ENCODE measurements at places on chromosomes 7 and 10.
A peak's percentile ranks its signal among the peaks of the same experiment; 100 is the strongest.

GRCh38 chr7:103480771-103481170, 34.8 kb upstream of the SLC26A5 start:
- DNase-seq = no peak

GRCh38 chr10:99929360-99929759, 80.4 kb downstream of the DNMBP start:
- no peak for DNase-seq

DNA sequence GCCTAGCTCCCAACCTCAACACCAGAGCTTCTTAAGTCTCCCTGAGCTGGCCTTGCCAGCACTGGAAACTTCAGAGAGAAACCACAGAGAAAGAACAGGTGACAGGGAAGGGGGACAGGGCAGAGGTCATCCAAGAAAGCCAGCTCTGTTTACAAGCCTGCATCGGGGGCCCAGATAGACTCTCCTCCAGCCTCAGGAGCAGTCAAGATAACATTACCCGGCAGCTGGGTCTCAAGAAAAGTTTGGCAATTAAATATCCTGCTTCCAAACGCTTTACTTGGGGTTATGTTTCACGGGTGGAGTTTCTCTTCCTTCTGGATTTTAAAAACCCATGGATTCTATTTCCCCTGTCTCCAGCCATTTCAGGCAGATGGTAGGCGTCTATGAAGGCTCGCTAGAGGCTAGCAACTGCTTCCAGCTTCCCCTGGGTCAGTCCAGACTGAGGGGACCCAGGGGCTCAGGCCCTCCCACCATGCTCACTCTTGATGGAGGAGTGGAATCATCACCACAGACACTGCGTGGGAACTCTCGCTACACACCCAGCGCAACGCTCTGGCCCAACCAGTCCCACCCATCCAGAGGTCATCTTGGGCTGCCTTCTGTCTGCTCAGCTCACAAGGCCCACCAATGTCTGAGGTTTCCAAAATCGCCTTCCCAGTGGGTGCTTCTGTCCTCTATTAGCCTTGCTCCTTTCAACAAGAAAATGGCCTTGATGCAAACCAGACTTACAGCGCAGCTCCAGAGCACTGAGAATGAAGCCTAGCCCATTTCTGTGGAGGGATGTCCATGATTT, 48.8 kb downstream of the SH3PXD2A start:
- DNase-seq = no peak

GRCh38 chr10:103720328-103720963, 134.9 kb downstream of the SH3PXD2A start:
- DNase-seq = no peak

GRCh38 chr10:32471232-32471631, 25.3 kb downstream of the CCDC7 start:
- DNase-seq = no peak

GRCh38 chr10:73232887-73233286, 14.2 kb downstream of the DNAJC9 start:
- DNase-seq = no peak

GRCh38 chr10:49605939-49606509, 4.1 kb upstream of the SLC18A3 start:
- DNase-seq = no peak

DNA sequence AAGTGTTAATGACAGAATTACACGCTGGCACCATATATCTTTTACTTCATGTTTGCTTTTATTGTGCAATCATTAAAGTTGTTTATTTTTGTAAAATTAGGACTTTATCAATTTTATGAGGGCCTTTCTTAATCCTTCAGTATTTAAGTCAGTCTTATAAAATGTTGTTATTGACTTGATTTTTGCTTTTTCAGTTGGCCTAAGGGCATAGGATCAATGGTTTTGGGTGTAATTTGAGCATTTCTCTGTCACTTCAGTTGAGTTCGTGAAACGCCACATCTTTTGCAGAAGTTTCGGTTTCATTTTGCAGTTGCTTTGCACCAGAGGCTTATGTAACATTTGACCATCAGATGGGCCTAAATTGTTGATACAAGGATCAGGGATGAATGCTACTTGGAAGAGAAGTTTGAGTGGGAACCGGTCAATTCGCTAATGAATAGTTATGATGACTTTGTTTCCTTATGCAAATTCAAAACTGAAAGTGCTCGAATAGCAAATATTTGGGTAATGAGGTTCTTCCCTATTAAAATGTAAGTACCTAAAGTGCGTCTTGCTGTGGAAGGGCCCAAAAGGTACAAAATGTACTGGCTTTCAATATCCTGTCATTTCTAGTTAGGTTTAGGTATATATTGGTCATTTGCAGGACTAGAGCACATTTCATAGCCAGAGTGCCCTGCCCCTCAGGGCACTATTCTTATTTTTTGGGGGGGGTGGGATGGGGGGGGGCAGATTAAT, 340.9 kb downstream of the LRMDA start:
- no peak for DNase-seq

DNA sequence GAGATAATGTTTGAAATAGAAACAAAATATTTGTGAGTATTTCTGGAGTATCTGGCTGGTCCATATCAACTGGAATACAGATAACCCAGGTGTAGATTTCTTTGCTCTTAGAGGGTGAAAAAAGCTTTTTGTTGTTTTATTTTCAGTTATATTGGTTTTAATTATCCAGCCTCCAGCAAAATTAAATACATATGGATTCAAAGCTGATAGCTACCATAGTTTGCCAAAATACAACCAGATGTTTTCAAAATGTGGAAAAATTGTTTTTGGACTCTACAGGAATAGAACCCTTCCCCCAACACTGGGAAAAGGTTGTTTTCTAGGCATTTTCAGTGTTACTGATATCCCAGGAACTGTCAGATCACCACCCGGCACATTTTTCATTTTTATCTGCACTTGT, 30.1 kb downstream of the LRRC17 start:
- DNase-seq = no peak

DNA sequence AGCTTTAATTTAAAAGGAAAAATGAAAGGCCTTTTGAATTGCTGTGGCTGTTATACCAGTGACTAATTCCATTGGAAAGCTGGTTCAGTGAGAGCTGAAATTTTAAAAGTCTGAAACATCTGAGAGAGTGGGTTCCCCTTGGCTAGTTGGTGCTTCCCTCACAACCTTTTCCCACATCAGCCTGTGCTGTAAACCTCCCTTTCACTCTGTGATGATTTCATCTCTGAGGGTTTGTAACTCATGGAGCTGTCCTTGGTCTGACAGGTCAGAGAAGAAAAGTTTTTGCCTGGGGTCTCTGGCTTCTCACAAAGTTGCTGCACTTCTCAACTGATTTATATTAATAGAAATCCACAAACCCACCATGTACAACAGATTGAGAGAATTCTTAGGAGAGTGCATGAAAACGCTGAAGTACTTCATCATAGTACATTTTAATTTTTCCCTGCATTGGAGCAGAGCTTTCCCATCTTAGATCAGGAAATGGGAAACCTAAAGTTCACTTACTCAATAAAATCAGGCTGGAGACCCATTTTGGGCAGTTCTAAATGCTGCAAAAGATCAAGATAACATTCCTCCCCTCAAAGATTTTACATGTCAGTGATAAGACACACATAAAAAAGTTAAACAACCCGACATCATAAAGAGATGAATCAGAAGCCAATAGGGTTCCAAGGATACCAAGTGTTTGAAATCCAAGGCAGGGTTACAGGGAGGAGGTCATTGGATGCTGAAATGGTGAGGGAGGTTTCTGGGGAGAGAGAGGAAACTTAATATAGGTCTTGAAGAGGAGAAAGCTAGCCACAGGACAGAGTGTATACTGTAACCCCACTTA, 157.0 kb upstream of the MKLN1 start:
- no peak for DNase-seq

GRCh38 chr10:29881336-29881771, 178.0 kb downstream of the JCAD start:
- DNase-seq = no peak

DNA sequence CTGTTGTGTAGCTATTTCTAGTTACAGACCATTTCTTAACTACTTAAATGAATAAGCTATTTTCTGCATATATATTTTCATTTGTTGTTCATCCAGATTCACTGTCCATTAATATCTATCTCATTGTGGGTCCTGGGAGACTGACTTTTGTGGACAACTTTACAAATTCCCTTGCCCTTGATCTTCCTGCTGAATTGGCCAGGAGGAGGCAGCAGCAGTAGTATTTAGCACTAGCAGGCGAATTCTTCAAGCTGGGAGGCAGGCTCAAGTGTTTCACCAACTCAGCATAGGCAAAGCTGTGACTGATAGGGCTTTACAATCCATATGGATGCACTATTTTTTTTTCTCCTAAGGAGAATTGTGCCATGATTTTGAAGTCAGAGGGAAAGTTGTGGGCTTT, 461.0 kb upstream of the NRG3 start:
- DNase-seq = no peak

GRCh38 chr7:22786290-22786932, 36.2 kb downstream of the TOMM7 start:
- DNase-seq = no peak

DNA sequence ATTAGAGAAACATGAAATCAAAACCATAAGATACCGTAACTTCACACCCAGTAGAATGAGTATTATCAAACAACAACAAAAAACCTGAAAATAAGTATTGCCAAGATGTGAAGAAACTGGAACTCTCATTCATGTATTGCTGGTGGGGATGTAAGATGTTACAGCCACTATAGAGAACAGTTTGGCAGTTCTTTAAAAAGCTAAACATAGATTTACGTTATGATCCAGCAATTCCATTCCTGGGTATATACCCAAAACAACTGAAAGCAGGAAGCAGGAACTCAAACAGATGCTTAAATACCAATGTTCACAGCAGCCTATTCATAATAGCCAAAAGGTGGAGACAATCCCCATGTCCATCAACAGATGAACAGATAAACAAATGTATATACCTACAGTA, 72.5 kb downstream of the NT5C2 start:
- no peak for DNase-seq

DNA sequence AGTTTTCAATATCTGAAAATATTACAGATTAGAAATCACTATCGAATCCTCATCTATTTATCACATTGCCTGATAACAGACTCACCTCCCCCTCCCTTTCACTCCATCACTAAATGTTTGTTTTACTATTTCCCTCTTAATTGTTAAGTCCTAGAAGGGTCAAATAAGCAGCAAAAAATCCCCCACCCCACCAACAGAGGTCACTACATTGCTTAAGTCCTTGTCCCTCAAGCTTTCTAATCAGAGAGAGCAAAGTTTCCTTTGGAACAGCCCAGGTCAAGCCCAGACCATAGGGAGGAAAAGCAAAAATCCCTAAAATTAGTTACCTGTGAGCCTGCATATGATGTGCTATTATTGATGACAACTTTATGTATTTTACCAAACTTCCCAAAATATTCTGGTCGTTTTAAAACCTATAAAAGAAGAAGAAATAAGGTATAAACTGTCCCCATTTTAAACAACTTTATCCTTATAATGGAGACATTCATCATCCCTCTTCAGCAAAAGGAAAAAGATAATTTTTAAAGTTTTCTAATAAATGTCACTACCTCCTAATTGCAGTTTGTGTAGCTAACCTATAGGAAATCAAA, 95.0 kb downstream of the CNOT4 start:
- peak; percentile 68 for DNase-seq

GRCh38 chr10:8158193-8159071, 103.9 kb downstream of the GATA3 start:
- DNase-seq = peak; percentile 47

- DNase-seq = no peak
Observed at GRCh38 chr10:121648493-121648892, 50.2 kb upstream of the FGFR2 start.

- DNase-seq = no peak
Observed at GRCh38 chr10:16271571-16271970, 165.2 kb upstream of the PTER start.

GRCh38 chr7:112260911-112261310, 54.4 kb downstream of the ZNF277 start:
- DNase-seq = no peak

DNA sequence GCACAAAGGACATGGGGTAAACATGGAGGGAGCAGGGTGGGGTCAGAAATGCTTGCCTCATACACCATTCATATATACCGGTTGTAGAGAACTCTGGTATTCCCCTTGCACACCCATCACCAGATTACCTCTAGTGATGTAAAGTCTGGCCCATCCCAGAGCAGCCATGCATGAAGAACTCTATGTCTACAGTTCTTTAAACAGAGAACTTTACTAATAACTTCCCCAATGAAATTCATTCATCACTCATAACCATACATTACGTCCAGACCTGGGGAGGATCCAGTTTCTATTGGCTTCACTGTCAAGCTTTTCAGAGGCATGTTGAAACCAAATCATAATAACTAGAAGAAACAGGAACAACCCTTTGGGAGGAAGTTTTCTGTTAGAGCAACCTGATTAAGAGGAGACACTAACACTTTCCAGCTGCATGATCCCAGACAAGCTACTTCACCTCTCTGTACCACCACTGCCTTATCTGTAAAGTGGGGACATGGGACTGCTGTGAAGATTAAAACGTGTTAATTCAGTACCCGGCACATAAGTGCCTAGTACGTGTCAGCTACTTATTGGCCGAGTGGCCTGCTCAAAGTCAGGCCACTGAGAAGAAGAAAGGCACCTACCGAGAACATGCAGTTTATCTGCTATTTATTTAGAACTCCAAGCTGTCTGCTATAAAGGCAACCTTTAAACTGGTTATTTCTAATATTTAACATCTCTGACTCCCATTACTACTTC, 59.7 kb downstream of the IGF2BP3 start:
- DNase-seq = no peak

- DNase-seq = no peak
Observed at GRCh38 chr7:41247143-41247865, 455.6 kb downstream of the INHBA start.

DNA sequence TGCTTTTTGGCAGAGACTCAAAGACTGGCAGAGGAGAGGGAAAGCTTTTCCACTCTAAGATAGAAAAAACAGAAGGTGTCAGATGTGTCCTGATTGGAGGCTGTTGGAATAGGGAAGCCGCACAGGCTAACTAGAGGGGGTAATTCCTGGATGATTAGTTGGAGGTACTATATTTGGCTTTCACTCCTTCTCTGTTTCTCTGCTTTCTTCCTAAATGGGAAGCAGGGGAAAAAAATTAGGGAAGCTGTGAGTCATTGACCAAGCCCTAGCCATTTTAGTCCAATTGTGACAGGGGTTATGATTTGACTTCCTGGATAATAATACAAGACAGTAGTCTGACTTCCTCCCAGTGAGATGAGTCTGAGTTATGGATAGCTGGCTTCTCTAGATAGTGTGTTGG, 475.2 kb upstream of the CELF2 start:
- DNase-seq = no peak
